ENCODE measurements at places on chromosomes 5 and 9. TPM values are rescaled to one million over a fixed set of nuclear protein-coding genes. Genes with fewer than 3 reads are reported as not detected.
A peak's percentile ranks its signal among the peaks of the same experiment; 100 is the strongest.

DNA sequence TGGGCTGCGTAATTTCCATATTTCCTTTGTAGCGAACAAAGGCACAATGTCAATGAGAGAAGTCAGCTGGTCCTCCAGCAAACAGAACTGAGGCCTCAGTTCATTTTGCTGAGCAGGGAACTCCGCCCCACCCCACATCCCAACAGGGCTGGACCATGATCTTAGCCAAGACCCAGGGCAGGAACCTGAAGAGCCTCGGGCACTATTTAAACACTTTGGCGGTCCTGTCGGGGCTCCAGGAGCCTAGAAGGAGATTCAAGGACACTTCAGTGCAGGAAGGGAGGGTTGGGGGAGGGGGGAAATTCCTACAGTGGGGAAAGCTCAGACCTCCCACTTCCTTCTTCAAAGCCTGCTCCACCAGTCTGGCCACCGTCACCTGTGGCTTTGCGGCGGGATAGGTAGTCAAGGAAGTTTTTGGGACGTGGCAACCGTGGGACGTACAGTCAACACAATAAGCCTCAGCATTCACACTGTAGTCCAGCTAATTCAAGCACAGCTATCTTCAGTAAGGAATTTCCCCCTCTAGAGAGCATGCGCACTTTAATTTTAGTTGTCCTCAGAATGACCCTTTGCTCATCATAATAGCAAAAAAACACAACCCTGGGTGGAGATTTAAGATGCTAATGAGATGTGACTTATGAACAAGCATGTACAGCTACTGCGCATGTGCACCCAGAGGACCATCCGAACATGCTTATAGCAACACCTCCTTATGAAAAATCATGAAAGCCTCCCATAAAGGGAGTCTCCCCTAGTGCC is 30.9 kb downstream of the S1PR3 start:
- H3K4me1 ChIP-seq: peaks cover 36% of the 10 kb centered on the region
- H3K27me3 ChIP-seq: no peaks in the 10 kb centered on the region
- no peaks in the 10 kb centered on the region for H3K36me3 ChIP-seq
- H3K4me3 ChIP-seq: no peak overlapping the region

DNA sequence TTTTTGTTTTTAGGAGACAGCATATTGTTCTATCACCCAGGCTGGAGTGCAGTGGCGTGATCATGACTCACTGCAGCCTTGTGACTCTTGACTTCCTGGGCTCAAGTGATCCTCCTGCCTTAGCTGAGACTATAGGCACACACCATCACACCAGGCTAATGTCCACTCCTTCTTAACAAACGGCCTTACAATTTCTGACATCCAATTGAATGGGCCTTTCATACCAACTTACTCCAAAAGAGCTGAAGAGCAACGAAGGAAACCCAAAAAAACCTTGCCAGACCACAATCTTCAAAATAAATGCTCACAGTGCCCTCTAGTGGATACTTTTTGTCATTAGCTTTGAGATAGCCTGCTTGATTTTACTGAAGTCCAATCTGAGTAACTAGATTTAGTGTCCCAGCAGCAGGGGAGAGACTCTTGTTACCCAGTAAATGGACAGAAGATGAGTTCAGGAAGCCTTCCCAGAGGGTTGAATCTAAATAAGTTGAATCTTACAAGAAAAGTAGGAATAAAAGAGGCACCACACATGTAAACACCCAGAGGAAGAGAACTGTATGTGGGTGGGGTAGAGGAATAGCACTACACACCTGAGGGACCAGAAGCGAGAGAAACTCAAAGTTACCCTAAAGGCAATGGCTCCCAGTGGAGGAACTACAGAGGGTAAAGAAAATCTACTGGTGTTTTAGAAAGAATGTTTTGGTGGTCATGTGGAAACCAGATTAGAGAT is 9.3 kb downstream of the ZNF622 start:
- DNase-seq: peak; percentile 72
- H3K4me3 ChIP-seq: no peak overlapping the region
- H3K27me3 ChIP-seq: no peaks in the 10 kb centered on the region

GRCh38 chr5:1180841-1181271 is 20.5 kb upstream of the SLC6A19 start:
- H3K27me3 ChIP-seq: no peaks in the 10 kb centered on the region
- H3K4me3 ChIP-seq: no peak overlapping the region
- H3K4me1 ChIP-seq: no peaks in the 10 kb centered on the region

DNA sequence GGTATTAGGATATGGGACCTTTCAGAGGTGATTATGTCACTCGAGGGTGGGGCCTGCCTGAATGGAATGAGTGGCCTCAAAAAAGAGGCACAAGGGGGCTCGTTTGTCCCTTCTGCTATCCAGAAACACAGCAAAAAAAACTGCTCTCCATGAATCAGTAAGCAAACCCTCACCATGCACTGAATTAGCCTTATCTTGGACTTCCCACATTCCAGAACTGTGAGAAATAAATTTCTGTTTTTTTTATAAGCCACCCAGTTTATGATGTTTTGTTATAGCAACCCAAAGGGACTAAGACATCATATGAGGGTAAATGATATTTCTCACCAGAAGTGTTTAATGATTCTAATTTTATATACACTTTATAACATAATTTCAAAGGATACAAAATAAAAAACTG is 476.6 kb upstream of the EDIL3 start:
- no peak overlapping the region for H3K4me3 ChIP-seq
- H3K36me3 ChIP-seq: no peaks in the 10 kb centered on the region
- H3K4me1 ChIP-seq: no peaks in the 10 kb centered on the region
- H3K27me3 ChIP-seq: no peaks in the 10 kb centered on the region
- peak overlapping the region; percentile 13 for H3K27ac ChIP-seq

DNA sequence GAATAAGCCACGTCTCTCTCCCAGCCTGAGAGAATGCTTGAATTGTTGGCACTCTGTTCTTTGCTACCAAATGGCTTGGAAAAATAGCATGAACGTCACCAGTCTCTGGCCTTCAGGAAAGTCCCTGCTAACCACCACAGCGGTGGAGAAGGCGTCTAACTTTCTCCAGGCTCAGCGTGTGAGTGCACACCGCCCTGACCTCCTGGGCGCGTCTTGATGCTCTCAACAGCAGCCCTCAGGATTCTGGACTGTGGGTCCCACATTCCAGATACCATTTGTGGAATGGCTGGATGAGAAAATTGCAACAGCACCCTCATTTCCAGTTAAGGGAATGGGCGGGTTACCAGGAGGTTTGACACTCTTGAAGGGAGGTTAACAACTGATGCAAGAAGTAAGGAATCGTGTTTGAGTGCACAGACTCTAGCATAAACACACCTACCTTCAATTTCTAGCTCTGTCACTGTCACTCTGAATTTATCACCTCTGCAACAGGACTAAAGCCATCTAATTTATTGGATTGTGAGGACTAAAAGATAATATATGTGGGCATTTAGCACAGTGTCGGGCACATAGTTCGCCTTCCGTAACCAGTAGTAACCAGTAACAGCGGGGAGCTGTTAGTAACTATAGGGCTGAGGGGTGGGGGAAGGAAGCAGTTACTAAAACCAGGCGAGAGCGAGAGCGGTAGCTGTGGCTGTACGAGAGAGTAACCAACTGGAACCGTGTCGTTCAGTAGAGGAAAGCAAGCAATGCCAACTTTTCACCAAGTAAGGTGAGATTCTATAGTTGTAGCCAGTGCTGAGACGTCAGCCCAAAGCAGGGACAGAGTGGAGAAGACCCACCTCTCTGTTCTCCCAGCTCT is 807 bp upstream of the PLGRKT start:
- peak; percentile 73 for DNase-seq
- H3K27me3 ChIP-seq: no peaks in the 10 kb centered on the region

- H3K27ac ChIP-seq: no peak overlapping the region
- H3K27me3 ChIP-seq: no peaks in the 10 kb centered on the region
These were observed 130.9 kb downstream of the CCDC192 start for GRCh38 chr5:127834094-127834531.

DNA sequence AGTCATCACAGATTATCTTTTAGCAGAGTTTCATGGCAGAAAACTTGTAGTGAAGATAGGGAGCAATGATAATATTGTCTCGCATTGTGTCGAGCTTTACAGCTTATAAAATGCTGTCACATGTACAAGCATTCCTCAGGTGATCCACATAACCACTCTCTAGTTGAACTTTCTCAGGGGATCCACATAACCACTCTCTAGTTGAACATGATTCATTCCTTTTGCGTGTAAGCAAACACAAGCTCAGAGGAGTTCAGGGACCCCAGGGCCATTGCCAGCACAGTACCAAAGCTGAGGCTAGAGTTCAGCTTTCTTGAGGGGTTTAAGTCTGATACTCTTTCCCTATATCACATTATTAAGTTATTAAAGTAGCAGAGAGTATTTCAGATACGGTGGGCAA is 86.7 kb downstream of the CDH6 start:
- peak; percentile 67 for DNase-seq
- no peak overlapping the region for H3K4me3 ChIP-seq
- H3K36me3 ChIP-seq: no peaks in the 10 kb centered on the region
- H3K27me3 ChIP-seq: no peaks in the 10 kb centered on the region

- H3K4me1 ChIP-seq: peaks cover 1% of the 10 kb centered on the region
- DNase-seq: no peak
- no peaks in the 10 kb centered on the region for H3K27me3 ChIP-seq
- H3K27ac ChIP-seq: no peak overlapping the region
- peaks cover 6% of the 10 kb centered on the region for H3K36me3 ChIP-seq
These were observed 58.8 kb upstream of the TMEM171 start for GRCh38 chr5:73061593-73061992.

- no peak overlapping the region for H3K27ac ChIP-seq
- no peaks in the 10 kb centered on the region for H3K36me3 ChIP-seq
- no peak for DNase-seq
- no peak overlapping the region for H3K4me3 ChIP-seq
These were observed 468.4 kb downstream of the KDM4C start for GRCh38 chr9:7226007-7226640.

- no peaks in the 10 kb centered on the region for H3K27me3 ChIP-seq
- H3K27ac ChIP-seq: no peak overlapping the region
- H3K4me3 ChIP-seq: no peak overlapping the region
- no peak for DNase-seq
These were observed 18.3 kb upstream of the PHYHD1 start for GRCh38 chr9:128902351-128903078.

DNA sequence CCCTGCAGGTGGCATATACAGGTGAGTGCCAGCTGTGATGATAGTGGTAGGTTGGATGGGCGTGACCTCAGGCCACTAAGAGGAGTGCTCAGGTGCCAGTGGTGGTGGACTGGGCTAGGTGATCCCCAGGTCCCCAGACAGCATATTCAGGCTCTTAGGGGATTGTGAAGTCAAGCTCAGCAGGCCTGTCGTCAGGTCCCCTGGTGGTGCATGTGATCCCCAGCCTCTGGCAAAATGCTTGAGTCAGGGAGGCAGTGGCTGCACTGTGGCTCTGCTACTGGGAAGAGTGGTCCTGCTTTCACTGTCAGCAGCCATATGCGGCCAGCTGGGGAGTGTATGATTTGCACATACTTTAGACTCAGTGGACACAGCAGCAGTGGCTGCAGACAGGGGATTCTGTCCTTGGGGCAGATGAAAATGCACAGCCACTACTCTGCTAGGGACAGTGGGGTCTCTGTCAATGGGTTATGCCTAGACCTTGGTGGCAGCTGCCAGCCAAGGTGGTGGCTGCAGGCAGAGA is 31.6 kb upstream of the CTSL start:
- H3K4me1 ChIP-seq: no peaks in the 10 kb centered on the region
- H3K27me3 ChIP-seq: no peaks in the 10 kb centered on the region
- H3K36me3 ChIP-seq: no peaks in the 10 kb centered on the region
- H3K27ac ChIP-seq: no peak overlapping the region

DNA sequence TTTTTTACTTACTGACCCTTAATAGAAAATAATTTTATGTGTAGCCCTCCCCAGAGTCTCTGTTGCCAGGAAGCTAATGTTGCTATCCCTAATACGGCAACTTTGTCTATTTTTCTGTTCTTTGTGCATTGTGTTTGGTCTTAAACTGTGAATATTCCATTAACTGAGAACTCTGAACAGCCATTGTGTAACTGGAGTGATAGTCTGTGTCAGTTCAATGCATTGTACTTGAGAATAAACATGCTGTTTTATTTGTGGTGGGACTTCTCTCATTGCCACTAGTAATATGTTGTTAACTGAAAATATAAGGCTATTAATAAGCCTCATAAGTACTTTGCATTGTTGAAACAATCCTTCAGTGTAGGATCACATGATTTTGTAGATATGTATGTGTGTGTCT is 278.3 kb upstream of the DMRT1 start:
- no peak overlapping the region for H3K27ac ChIP-seq
- H3K4me1 ChIP-seq: no peaks in the 10 kb centered on the region
- no peak overlapping the region for H3K4me3 ChIP-seq
- no peaks in the 10 kb centered on the region for H3K36me3 ChIP-seq

DNA sequence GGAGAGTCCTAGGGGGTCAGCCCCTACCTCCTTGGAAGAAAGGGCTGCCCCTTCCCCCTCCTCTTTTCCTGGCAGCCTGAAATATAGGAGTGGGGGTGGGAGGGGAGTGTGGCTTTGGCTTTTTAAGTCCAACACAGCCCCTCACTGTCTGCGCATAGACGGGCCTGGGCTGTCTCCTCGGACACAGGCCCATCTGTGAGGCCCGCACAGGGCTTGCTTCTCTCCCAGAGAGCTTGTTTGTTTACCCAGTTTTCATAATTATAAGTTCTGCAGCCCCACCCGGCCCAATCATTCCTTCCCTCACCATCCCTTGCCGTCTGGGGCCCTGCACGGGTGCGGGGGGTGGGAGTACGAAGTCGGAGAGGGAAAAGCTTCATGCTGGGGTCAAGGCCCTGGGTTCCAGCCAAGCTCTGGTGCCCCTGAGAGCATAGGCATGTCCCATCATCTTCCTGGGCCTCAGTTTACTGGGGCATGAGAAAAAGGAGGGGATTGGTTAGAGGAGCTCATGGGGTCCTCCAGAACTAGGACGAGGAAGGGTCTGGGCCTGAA is 54.0 kb upstream of the STXBP1 start:
- peak overlapping the region; percentile 52 for H3K27ac ChIP-seq
- no peak for DNase-seq
- no peaks in the 10 kb centered on the region for H3K27me3 ChIP-seq
- peaks cover 11% of the 10 kb centered on the region for H3K36me3 ChIP-seq
- H3K4me1 ChIP-seq: peaks cover 80% of the 10 kb centered on the region

DNA sequence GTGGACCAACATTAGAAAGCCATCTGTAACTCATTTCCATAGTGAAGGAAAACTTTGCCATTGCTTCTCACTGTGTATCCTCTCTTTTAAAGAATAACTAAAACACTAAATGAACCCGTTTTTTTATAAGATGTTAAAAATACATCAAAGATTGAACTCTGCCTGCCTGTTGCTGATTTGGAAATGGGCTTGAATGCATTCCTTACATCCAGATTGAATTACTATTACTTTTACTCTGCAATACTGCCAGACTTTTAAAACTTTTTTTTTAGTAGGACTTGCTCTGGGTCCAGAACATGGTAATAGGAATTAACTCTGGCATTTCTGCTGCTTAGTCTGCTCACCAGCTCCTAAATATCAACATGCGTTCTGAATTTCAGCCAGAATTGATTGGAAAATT is 176.8 kb upstream of the PAPPA start:
- no peaks in the 10 kb centered on the region for H3K36me3 ChIP-seq
- no peaks in the 10 kb centered on the region for H3K27me3 ChIP-seq
- H3K4me1 ChIP-seq: no peaks in the 10 kb centered on the region
- DNase-seq: no peak

The IRX2 gene
- 7.0 TPM for total RNA-seq

The BARX1 gene
- total RNA-seq: 0.73 TPM

The ENHO gene
- 0.55 TPM for total RNA-seq

The C9 gene
- total RNA-seq: 0.07 TPM

The ZFP2 gene
- total RNA-seq: 1.1 TPM

The WDR36 gene
- 33.4 TPM for total RNA-seq

The CNTNAP3 gene
- total RNA-seq: 2.7 TPM

Data from astrocyte (in vitro differentiated cells and primary cell).